ENCODE measurements at places on chromosomes 11 and 22.

DNA sequence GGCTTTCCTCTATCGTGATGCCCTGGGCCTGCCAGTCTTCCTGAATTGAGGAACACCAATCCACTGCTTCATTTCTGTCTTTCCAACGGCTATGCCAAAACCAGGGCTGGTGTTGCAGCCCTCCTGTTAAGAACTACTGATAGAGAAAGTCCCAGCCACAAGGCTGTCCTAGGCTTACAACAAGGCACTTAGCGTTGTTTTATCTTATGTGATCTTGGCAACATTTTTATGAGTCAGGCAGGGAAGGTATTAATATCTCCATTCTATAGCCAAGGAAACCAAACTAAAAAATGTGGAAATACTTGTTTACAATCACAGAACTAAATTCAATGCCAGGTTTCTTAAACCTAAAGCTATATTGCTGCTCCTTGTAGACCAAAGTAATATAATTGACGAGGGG lies 89.9 kb upstream of the AMOTL1 start:
- DNase-seq: no peak

GRCh38 chr11:6387811-6388599 lies 2.3 kb upstream of the SMPD1 start:
- no peak for DNase-seq

DNA sequence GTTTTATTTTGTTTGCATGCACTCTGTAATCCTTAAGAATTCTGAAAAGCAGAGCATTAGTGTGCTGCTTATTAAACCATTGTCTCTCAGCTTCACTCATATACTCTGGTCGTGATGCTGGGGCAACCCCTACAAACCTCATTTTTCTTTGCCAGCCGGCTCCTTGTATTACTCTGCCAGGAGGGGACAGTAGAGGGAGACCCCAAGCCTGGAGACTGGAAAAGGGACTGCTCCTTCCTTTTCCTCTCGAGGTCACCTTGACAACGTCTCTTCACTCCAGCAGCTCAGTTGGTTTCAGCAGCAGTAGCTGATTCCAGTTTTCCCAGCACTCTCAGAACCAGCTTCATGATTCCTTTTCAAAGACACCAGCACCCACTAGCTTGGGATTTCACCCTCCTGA lies 2.8 kb upstream of the JHY start:
- no peak for DNase-seq

DNA sequence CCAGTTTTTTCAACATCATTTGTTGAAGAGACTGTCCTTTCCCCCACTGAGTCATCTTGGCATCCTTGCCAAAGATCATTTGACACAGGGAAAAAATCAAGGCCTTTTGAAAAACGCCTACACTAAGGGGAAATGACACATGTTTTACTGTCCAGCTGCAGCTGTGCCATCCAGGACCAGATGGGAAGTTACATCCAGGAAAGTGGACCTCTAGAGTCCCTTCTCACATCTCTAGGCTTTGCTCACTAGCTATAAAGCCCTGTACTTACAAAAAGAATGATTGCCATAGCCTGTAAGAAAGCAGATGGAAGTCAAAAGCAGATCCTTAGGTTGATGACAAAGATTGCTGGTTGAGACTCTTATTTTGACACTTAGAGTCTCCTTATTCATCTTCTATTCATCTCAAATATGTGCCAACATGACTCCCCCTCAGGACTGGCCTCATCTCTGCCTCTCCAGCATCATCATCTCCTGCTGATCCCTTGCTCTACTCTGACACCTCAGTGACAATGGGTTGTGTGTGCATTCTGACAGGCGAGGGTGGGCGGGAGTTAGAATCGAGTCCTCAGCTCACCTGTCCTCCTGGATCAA lies 22.8 kb downstream of the OSBP2 start:
- DNase-seq: no peak

GRCh38 chr11:32005786-32006416 lies 85.0 kb upstream of the RCN1 start:
- DNase-seq: no peak

DNA sequence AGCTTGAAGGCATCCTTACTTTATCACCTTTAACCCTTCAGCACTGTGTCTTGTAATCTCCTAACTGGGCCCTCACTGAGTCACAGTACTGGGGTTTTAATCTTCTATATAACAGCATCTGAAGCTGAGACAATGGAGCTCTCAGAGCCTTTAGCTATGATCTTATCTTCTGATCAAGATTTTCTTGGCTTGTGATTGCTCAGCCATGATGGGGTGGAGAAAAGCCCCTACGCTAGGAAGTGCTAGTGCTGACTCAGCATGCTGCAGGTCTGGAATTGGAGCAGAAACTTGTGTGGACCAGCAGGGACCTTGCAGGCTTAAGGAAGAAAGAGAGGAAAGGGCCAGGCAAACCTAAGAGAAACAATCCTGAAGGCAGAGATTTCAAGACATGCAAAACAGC lies 71.7 kb upstream of the EED start:
- DNase-seq: no peak

GRCh38 chr22:38850399-38850798 lies 6.6 kb upstream of the NPTXR start:
- DNase-seq: no peak

GRCh38 chr11:104410336-104410735 lies 246.4 kb upstream of the PDGFD start:
- DNase-seq: no peak

Data from stimulated activated CD4-positive, alpha-beta T cell treated with anti-CD3 and anti-CD28 coated beads, TNF-alpha, amount 100 ng/mL, for 4 hours (primary cell).